PC-3 (cell line): ENCODE measurements at places on chromosomes 12 and 14. TPM values are rescaled to one million over a fixed set of nuclear protein-coding genes. Genes with fewer than 3 reads are reported as not detected.

PPM1H gene
- total RNA-seq, result 9.8 and 12.0 TPM in 2 replicates

MIP gene
- not detected in 2 replicates for total RNA-seq

DTX1 gene
- not detected in 2 replicates for total RNA-seq

RBM19 gene
- total RNA-seq, result 61.7 and 68.0 TPM in 2 replicates

C12orf50 gene
- not detected in 2 replicates for total RNA-seq

RDH5 gene
- total RNA-seq, result 4.6 and 5.1 TPM in 2 replicates

FGD4 gene
- total RNA-seq, result 3.2 and 3.9 TPM in 2 replicates

AHNAK2 gene
- total RNA-seq, result 25.0 and 31.1 TPM in 2 replicates

SOAT2 gene
- total RNA-seq, result 0.07 and 0.86 TPM in 2 replicates

KRT8 gene
- total RNA-seq, result 719 and 1,028 TPM in 2 replicates

AQP2 gene
- total RNA-seq, result not detected in 2 replicates

CLEC2D gene
- 2.9 and 3.3 TPM in 2 replicates for total RNA-seq

TROAP gene
- total RNA-seq, result 99.2 and 103 TPM in 2 replicates
